ENCODE measurements at places on chromosomes 1 and 21.
A peak's percentile ranks its signal among the peaks of the same experiment; 100 is the strongest.

- H3K27ac ChIP-seq = peak overlapping the region; percentile 86
- DNase-seq = no peak
- no peaks in the 10 kb centered on the region for H3K27me3 ChIP-seq
- no peak overlapping the region for H3K4me3 ChIP-seq
- peaks cover 32% of the 10 kb centered on the region for H3K4me1 ChIP-seq
- H3K36me3 ChIP-seq = no peaks in the 10 kb centered on the region
These were observed 33.4 kb upstream of the ATP5PO start for GRCh38 chr21:33948951-33949444.

- no peak for DNase-seq
- peaks cover 24% of the 10 kb centered on the region for H3K4me1 ChIP-seq
- no peaks in the 10 kb centered on the region for H3K27me3 ChIP-seq
- no peaks in the 10 kb centered on the region for H3K36me3 ChIP-seq
These were observed 6.1 kb downstream of the ABCG1 start for GRCh38 chr21:42225042-42225441.

DNA sequence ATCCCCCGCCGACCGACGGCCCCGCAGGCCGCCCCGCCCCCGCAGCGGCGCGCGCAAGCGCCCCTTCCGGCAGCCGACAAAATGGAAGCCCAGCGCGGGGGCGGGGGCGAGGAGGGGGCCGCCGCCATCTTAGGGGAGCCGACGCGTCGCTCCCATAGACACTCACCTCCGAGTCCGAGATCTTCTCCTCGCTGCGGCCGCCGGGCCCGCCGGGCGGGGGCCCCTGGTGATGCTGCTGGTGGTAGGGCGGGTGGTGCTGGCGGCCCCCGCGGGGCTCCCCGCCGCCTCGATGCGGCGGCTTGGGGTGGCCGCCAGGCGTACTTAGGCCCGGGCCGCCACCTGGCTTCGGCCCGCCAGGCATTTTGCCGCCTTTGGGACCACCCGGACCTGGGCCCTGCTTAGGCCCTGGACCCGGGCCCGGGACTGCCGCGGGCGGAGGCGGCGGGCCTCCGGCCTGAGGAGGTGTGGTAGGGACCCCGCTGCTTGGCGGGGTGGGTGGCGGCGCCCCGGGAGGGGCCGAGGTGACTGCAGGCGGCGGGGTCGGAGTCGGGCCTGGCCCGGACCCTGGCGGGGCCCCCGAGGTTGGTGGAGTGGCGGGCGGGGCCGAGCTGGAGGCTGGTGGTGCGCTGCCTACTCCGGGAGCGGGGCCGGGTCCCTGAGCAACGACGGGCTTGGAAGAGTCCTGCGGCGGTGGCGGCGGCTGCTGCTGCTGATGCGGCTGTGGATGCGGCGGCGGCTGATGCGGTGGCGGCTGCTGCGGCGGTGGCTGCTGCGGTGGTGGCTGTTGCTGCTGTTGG is 691 bp downstream of the SFPQ start:
- H3K27ac ChIP-seq = peak overlapping the region; percentile 97
- peaks cover 25% of the 10 kb centered on the region for H3K4me1 ChIP-seq
- no peaks in the 10 kb centered on the region for H3K27me3 ChIP-seq
- H3K4me3 ChIP-seq = peak overlapping the region; percentile 69

DNA sequence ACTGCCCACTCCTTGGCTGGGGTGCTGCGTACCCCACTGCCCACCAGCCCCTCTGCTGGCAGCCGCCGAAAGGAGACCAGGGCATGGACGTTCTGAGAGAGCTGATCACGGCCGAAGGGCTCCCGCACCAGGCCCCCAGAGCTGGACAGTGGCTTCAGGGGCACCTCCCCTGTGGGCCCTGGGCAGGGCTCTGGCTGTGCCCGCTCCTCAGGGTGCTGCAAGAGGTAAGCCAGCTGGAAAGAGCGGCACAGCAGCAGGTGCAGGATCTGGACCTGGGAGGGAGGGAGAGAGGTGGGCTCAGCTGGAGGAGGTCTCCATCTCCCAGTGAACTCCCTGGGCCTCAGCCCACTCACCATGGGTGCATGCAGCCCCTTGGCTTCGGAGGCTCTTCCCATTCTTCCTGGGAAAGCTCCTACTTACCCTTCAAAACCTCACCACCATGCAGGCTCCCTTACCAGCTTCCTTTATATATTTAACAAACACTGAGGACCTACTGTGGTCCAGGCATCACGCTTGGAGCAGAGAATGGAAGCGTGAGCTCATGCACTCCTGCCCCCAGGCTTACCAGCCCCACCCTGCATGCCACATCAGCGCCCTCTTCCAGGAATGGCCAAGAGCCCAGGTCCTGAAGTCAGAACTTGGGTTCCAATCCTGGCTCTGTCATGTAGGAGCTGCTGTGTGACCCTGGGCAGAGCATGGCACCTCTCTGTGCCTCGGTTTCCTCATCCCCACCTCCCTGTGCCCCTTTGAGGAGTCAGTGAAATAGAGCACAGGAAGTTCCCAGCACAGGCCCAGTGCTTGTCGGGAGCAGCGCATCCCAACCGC is 6.8 kb upstream of the KIF17 start:
- DNase-seq = no peak
- H3K27me3 ChIP-seq = no peaks in the 10 kb centered on the region
- H3K4me1 ChIP-seq = peaks cover 30% of the 10 kb centered on the region
- no peak overlapping the region for H3K27ac ChIP-seq
- H3K4me3 ChIP-seq = no peak overlapping the region

- no peak overlapping the region for H3K4me3 ChIP-seq
- no peaks in the 10 kb centered on the region for H3K4me1 ChIP-seq
- no peak for DNase-seq
- H3K27ac ChIP-seq = no peak overlapping the region
- no peaks in the 10 kb centered on the region for H3K36me3 ChIP-seq
These were observed 32.1 kb upstream of the MX1 start for GRCh38 chr21:41393876-41394465.

DNA sequence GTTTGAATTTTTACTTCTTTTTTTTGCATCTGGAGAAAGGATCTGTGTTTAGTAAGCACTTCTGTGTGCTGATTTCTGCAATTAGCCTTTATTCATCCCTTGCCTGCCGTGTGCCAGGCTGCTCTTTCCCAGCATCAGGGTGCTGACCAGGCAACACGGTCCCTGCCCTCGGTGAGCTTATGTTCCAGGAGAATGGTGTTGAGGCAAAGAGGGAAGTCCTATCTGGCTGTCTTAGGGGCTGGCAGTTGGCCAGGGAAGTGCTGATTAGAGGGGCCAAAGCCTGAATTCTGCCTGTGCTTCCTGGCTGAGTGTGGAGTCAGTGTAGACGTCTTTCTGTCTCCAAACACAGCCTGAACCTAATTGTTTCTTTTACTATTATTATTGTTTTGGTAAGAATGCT is 187.1 kb downstream of the CAMTA1 start:
- H3K4me3 ChIP-seq = no peak overlapping the region
- H3K27me3 ChIP-seq = no peaks in the 10 kb centered on the region
- H3K36me3 ChIP-seq = no peaks in the 10 kb centered on the region
- H3K27ac ChIP-seq = no peak overlapping the region
- peaks cover 12% of the 10 kb centered on the region for H3K4me1 ChIP-seq
- DNase-seq = no peak

GRCh38 chr1:53365437-53366063 is 37.7 kb upstream of the LRP8 start:
- no peaks in the 10 kb centered on the region for H3K27me3 ChIP-seq
- DNase-seq = no peak
- H3K27ac ChIP-seq = no peak overlapping the region
- H3K4me1 ChIP-seq = no peaks in the 10 kb centered on the region

GRCh38 chr1:55015123-55015522 is 16.4 kb downstream of the BSND start:
- H3K4me3 ChIP-seq = no peak overlapping the region
- DNase-seq = no peak
- H3K36me3 ChIP-seq = no peaks in the 10 kb centered on the region
- H3K27me3 ChIP-seq = peaks cover 12% of the 10 kb centered on the region
- H3K4me1 ChIP-seq = no peaks in the 10 kb centered on the region
- H3K27ac ChIP-seq = no peak overlapping the region

- H3K36me3 ChIP-seq = no peaks in the 10 kb centered on the region
- no peak for DNase-seq
- peaks cover 17% of the 10 kb centered on the region for H3K4me1 ChIP-seq
These were observed 367 bp downstream of the WNT2B start for GRCh38 chr1:112509005-112509659.

- peaks cover 16% of the 10 kb centered on the region for H3K36me3 ChIP-seq
- peaks cover 16% of the 10 kb centered on the region for H3K4me1 ChIP-seq
- H3K4me3 ChIP-seq = no peak overlapping the region
- H3K27me3 ChIP-seq = no peaks in the 10 kb centered on the region
- no peak for DNase-seq
- H3K27ac ChIP-seq = no peak overlapping the region
These were observed 21.0 kb downstream of the IFNGR2 start for GRCh38 chr21:33424214-33424613.
